GM04504 (cell line): ENCODE measurements at places on chromosomes 7 and 10.

GRCh38 chr10:132497861-132498561 lies 39.6 kb upstream of the INPP5A start:
- DNase-seq = no peak

- DNase-seq = no peak
These were observed 129.5 kb downstream of the SDK1 start for GRCh38 chr7:3430588-3430987.

DNA sequence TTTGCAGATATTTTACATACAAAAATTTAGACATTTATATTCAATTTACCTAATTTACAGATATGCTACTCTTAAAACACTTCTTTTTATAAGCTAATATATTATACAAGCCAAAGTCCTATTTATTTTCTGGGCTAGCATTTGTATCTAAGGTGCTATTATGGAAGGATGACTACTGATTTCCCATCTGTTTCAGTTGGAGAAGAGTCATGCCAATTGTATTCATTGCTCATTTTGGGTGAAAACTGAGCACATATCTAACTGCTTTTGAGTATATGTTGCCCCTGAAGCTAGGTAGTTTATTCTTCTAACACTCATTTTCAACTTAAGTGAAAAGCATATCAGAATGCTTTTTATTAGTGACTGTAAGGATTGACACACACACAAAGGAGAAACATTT lies 172.9 kb downstream of the CDK14 start:
- DNase-seq = no peak

DNA sequence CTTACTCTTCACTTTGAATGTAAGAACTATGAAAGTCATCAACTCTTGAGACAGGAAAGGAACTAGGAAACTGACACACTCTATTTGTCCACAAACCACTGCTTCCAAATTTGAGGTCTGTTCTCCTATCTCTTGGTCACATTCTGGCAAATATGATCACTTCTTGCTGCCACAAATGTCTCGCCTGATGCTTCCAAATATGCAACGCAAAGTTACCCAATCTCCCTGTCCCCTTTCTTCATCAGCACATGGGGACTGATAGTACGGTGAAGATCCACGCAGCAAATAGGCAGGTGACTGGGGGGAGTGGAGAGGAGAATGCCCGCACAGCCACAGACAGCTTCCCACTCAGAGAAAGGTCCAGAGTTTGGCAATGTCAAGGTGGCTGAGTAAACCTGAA lies 92.6 kb upstream of the TCF7L2 start:
- no peak for DNase-seq

GRCh38 chr7:106216517-106216922 lies 68.3 kb downstream of the NAMPT start:
- DNase-seq = peak; percentile 84

DNA sequence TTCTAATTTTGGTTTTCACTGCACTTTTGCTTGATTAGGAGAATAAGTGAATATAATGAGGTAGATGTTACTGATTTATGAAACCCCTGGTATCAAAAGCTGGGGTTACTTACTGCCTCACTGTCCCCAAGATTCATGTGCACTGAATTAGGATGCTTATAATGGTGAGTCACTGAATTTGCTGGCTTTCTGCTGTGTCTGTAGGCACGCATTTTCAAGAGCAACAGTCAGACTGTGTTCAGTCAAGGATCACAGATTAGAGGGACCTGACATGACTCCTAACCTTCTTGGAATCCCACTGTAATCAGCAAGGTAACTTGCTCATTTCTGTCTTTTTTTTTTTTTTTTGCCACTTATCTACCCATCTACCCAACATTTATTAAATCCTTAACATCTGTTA lies 59.7 kb downstream of the GPR85 start:
- peak; percentile 10 for DNase-seq

- DNase-seq = no peak
These were observed 365.2 kb downstream of the HGF start for GRCh38 chr7:81404669-81405068.

DNA sequence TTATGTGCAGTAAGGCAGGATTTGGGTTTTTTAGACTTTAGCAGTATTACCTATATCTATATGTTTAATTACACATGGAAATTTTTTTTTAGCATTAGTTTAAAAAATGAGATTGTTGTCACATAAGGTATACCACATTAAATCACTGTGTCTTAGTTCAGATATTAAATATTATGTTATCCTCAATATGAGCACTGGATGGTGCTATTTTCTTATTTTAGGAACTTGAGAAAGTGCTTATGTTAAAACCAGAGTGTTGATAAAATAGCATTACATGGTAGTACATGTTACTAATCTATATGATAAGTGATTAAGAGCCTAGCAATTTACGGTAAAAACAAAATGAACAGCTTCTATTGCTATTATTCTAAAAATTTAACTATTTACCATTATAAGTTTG lies 28.8 kb downstream of the MIOS start:
- DNase-seq = peak; percentile 2

- no peak for DNase-seq
These were observed 49.2 kb upstream of the SHH start for GRCh38 chr7:155861480-155861868.

- no peak for DNase-seq
These were observed 64.1 kb downstream of the AHR start for GRCh38 chr7:17362439-17363105.
